ENCODE measurements at places on chromosomes 4 and X.

- ATAC-seq = no peak
These were observed 214.4 kb downstream of the ARAP2 start for GRCh38 chr4:36029951-36030350.

GRCh38 chrX:135521405-135522131, 1.1 kb downstream of the INTS6L start:
- peak; percentile 92 for ATAC-seq

- ATAC-seq = no peak
These were observed 196.2 kb downstream of the RBM46 start for GRCh38 chr4:154977228-154977627.

GRCh38 chrX:13750204-13750603, 15.7 kb downstream of the OFD1 start:
- ATAC-seq = peak; percentile 50

- ATAC-seq = no peak
These were observed 181.0 kb downstream of the LDB2 start for GRCh38 chr4:16717266-16717970.

- no peak for ATAC-seq
These were observed 399.0 kb downstream of the GBA3 start for GRCh38 chr4:23091711-23092110.

DNA sequence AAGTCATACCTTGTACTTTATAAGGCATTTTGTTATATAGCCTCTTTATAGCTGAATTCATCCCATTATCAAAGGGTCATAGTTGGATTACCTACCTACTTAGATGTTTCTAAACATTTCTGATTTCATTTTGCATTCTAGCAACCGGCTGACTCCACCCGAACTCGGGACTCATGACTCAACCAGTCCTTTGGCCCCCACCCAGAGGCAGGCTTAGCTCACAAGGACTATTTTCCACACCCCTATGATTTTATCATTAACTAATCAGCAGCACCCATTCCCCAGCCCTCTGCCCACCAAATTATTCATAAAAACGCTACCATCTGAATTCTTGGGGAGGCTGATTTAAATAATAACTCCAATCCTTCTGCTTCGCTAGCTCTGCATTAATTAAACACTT, 79.9 kb upstream of the EGFL6 start:
- peak; percentile 28 for ATAC-seq

DNA sequence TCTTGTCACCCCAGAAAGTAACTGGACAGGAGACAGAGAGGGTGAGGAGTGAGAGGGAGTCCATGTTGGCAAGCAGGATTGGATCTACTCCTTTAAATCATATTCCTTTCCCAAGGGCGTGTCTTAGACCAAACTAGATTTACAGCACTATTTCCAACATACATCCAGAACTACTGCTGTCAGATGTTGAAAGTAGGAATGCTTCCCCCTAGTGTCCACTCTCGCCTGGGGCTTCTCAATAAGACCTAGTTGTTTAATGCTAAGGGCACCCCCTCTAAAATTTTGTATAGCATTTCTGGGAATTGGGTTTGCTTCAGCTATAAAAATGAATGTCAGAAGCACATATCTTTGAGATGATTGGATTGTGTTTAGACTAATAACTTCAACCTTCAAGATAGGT, 13.3 kb downstream of the OFD1 start:
- ATAC-seq = peak; percentile 19

DNA sequence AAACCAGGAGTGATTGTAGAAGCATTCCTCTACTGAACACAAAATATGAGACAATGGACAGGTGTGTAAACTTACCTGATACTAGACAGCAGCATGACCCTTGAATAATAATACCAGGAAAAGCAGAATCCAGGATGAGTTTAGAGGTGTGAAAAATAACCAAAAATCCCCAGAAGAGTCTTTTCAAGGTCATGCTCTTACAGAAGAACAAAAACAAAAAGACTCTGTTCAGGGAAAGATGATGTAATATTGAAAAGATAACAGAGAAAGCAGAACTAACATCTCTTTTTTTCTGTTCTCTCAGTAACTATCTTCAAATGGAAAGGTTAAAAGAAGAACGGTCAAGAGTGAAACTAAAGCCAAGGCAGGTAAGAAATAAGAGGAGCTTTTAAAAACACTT, 14.0 kb upstream of the ARHGAP10 start:
- no peak for ATAC-seq

DNA sequence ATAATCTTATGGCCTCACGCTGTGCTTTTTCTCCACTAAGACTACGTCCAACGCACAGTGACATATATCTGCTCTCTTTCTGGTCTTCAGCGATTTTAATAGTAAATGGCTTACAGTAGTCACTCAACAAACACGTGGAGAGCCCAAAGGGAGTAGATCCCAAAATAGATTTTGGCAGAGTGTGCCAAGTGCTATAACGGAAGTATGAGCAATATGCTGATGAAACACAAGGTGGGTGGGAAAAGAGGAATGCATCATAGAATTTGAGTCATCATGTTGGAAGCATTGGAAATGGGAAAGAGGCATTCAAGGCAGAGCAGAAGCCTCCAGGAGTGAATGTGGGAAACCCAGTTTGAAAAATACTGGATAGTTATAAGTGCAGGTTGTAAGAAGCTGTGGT, 129.1 kb upstream of the LDB2 start:
- no peak for ATAC-seq

DNA sequence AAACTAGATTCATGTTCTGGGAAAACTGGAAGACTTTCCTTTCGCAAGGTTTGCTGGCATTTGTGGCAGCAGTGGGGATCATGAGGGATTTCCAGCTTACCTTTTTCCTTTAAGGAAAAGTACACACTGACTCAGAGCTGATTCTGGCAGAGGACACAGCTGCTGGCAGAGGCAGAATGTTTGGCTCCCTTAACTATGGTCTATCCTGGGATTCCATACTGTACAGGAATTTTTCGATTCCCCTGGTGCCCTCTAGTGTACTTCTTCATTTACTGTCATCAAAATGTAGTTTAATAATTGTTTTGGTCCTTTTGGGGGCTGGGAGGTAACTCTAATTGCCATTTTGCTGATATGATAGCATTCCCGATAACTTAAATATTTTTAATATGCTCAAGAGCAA, 152.7 kb downstream of the GABRG1 start:
- no peak for ATAC-seq

GRCh38 chrX:41133551-41133950, 48.3 kb downstream of the USP9X start:
- no peak for ATAC-seq

DNA sequence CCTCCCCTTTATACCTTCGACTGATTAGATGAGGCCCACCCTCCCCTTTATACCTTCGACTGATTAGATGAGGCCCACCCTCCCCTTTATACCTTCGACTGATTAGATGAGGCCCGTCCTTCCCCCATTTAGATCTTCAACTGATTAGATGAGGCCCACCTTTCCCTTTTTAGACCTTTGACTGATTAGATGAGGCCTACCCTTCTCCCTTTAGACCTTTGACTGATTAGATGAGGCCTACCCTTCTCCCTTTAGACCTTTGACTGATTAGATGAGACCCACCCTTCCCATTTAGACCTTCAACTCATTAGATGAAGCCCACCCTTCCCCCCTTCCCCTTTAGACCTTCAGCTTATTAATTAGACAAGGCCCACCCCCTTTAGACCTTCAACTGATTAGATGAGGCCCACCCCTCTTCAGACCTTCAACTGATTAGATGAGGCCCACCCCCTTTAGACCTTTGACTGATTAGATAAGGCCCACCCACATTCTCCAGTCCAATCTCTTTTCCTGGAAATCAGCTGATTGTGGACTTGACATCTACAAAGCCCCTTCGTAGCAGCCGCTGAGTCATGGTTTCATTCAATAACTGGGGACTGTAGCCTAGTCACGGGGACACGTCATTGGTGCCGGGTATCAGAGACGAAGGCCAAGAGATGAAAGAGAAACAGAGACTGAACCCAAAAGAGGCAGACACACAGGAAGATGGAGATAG, 28.8 kb upstream of the IL3RA start:
- ATAC-seq = no peak

DNA sequence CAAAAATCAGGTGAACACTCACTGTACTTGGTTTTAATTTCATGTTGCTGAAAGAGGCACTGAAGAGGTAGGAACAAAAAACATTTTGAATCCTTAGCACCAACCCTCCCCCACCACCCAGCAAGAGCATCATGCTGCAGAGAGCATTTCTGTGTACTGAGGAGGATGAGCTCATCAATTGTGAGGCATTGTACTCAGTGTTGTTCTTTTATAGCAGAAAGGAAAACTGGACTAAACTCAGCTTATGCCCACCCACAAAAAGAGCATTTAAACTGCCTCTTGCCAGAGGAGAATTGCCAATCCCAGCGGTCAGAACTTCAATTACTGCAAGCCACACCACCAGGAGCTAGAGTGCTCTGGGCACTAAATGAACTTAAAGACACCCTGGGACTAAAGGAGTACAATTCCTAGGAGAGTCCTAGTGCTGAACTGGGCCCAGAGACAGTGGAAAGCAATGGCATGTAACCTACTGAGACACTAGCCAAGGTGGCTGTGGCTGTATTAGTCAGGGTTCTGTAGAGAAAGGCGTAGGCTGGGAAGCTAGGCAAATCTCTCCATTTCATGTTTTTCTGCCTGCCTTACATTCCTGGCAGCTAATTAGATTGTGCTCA, 280.7 kb upstream of the KLHL4 start:
- no peak for ATAC-seq

DNA sequence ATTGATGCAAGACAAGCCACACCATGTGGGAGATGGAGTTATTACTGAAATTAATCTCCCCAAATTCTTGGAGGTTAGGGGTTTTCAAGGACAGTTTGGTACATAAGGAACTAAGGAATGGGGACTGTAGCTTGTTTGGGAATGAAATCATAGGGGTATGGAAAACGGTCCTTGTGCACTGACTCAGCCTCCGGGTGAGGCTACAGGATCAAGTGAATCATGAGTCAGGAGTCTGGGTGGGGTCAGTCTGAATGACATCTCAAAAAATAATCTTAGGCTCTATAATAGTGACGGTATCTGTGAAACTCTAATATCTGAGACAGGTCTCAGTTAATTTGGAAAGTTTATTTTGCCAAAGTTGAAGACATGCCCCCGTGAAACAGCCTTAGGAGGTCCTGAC, 128.5 kb upstream of the CYSLTR1 start:
- ATAC-seq = no peak

GRCh38 chr4:81061344-81061730, 30.8 kb downstream of the BMP3 start:
- no peak for ATAC-seq

DNA sequence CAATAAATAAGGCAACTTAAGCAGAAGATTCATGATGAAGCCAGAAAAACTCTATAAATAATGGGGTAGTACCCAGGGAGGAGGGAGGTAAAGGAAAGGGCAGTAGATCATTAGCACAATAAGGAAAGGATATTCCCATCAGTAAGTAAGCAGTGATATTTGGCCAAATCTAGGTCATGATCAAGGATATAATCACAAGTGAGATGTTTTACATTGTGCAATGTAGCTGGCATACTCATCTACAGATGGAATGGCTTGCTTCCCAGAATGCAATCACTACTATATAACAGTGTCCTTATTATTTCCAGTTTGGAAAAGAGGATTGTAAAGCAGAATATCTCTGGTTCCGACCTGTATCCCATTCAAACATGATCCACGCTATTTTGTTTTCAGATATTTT, 483.4 kb downstream of the RPA4 start:
- ATAC-seq = no peak

DNA sequence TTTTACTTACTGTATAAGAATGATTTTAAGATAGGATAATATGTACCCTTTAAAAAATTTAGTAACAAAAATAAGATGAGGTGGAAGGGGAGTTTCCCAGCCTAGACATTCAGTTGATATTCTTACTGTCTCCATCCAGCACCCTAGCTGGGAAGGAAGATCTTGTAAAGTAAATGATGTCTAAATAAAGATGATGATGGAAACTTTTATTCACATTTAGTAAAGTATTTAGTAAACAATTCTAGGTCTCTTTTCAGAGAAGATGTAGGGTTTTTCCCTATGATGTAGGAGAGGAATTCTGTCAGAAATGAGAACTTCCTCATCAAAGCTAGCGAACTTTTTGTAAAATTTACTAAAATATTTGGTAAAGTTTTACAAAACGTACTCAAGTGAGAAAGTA, 136.8 kb downstream of the RAPGEF2 start:
- ATAC-seq = no peak

- ATAC-seq = no peak
These were observed 181.6 kb upstream of the NOCT start for GRCh38 chr4:138833974-138834373.

DNA sequence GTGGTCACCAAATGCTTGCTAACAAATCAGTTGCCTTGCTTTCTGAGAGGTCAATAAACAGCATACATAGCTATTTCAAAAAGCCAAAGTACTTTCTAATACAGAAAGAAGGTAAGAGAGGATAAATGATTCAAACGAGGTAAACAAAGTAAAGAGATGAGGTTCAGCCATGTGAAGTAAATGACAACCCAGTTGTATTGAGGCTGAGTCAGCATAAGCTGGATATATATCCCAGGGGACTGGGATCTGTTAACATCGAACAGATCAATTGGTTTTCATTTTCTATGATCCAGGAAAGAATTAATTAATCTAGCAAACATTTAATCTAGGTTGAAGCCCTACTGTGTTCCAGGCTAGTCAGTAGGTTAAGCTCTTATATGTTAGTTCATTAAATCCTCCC, 97.3 kb upstream of the GRIA3 start:
- ATAC-seq = no peak

GRCh38 chrX:48003367-48003757, 427 bp downstream of the ZNF182 start:
- ATAC-seq = no peak

DNA sequence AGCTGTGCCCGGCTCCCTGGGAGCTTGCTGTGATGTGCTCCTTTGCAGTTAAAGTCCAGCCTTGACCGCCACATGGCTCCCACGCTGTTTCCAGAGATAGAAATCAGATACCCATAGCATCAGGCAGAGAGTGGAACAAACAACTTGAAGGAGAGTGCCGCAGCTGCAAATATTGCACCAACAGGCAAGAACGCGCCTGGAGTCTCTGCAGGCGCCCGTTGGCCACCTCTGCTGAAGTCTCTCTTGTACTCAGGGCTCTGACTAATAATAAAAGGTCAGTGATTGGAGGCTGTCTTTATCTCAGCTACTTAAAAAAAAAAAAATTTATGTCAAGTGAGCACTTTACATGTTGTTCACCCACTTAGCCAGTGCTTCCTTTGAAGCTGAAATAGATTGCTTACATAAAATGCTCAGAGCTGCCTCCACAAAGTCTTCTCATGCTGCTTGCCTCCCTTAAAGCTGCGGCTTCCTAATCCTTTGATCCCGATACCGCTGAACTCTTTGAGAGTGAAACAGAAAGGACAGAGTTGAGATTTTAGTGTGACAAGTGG, 30.9 kb upstream of the TENM3 start:
- no peak for ATAC-seq

GRCh38 chr4:76386566-76387305, 34.2 kb downstream of the CCDC158 start:
- no peak for ATAC-seq

GRCh38 chrX:14073071-14073470, 43.4 kb upstream of the GEMIN8 start:
- ATAC-seq = no peak

DNA sequence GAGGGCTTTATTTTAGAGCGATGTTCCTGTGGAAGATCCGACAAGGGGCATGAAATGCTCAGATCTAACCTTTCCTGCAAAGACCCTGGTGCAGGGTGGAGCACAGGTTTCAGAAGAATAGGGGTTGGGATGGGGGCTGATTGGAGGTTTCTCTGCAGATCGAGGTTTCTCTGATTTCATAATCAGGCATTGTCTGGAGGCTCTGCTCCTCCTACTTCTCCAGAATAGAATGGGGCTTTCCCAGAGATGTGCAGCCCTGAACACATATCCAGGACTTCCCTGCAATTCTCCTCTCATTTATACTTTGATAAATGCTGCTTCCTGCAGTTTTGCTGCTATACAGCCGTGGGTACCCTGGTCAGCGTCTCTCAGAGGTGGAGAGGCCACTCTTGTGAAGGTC, 397.6 kb upstream of the BOD1L1 start:
- ATAC-seq = no peak
